Activated CD4-positive, CD25-positive, alpha-beta regulatory T cell treated with anti-CD3 and anti-CD28 coated beads, Interleukin-2, amount 50 U/mL, for 24 hours (primary cell): ENCODE measurements at places on chromosomes 3 and 15.

- ATAC-seq, result no peak
These were observed 38.0 kb downstream of the TMEM41A start for GRCh38 chr3:185460719-185461350.

DNA sequence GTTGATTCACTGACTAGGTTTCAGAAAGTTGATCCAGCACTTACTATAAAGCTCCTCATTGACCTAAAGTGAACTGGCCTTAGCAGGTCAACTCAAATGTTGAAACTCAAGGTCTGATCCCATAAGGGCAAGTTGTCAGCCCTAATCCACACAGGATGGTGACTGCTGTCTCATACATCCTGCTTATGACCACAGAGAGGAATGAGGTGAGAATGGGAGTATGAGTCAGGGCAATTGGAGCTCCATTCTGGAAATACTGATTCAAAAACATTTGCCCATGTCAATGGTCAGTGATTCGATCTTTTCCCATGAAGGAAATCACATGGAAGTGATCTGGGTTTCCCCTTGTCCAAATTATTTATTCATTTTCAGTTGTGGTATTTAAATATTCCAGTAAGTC lies 78.7 kb downstream of the ZNF385D start:
- no peak for ATAC-seq

- no peak for ATAC-seq
These were observed 217.3 kb downstream of the SNRPN start for GRCh38 chr15:25171856-25172687.

- no peak for ATAC-seq
These were observed 104.9 kb upstream of the FLNB start for GRCh38 chr3:57903124-57903890.

GRCh38 chr3:61718565-61718964 lies 157.2 kb downstream of the PTPRG start:
- ATAC-seq, result no peak

GRCh38 chr3:36891701-36892160 lies 53.1 kb downstream of the TRANK1 start:
- no peak for ATAC-seq

- peak; percentile 18 for ATAC-seq
These were observed 3.0 kb downstream of the ZNF770 start for GRCh38 chr15:34984889-34985630.

DNA sequence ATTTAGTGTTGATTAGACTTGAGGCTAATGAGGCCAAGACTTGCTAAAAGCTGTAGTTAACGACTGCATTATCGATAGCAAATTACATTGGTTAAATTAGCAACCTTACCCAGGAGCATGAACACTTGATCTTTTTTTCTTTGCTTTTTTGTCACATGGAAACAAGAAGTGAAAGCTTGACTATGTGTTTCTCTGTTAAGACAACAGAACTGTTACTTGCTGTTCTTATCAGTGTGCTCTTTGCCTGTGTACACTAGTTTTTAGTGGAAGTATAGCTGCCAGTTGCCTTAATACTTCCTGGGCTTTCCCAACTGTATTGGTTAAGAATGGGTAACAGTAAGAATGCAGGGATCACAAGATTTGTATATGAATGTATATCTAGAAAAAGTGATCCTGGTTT lies 625.5 kb downstream of the NAALADL2 start:
- ATAC-seq, result no peak

DNA sequence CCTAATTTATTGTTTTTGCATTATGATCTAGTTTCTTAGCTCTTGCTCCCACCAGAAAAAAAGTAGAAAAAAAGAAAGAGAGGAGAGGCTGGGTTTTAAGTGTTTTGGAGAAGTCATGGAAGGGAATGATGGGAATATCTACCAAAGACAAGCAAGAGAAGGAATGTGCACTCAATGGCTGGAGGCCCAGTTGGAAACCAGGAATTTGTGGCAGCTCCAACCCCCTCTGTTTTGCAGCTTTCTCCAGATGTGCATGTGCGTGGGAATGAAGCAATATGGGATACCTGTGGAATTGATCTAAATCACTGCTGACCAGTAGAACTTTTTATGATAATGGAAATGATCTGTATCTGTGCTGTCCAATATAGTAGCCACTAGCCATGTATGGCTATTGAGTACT lies 27.1 kb downstream of the EIF2AK4 start:
- ATAC-seq, result no peak

DNA sequence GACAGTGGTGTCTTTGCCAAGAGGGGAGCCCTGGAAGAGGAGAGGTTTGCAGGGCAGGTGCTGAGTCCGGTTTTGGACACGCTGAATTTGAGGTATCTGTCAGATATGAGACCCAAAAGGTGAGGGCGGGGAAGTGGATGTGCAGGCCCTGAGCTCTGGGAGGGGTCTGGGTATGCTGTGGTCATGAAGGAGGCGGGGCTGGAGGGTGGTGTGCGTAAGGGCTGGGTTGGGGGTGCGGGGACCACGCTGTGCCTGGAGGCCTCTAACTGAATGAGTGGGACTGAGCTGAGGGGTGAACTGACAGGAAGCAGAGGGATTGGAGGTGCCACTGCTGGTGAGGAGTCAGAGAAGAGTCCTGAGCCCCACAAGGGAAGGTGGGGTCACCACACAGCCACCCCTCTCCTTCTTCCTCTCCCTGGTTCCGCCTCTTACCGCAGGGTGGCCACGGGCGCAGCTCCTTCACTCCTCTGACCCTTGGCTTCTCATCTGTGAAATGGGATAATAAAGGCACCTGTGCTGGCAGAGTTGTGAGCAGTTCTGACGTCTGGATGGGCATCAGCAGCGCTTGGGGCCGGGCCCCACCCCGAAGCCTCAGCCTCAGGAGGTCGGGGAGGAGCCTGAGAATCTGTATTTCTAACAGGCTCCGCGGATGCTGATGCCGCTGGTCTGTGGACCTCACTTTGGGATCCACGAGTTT lies 28.8 kb downstream of the PSTPIP1 start:
- ATAC-seq, result no peak

- no peak for ATAC-seq
These were observed at the start of gene RAB6B for GRCh38 chr3:133895208-133896001. Gene RAB6B, minus strand, starts transcription at chr3:133895882. Its CDS starts 416 bp downstream, at chr3:133895466.

GRCh38 chr3:187292631-187293515 lies 1.3 kb upstream of the MASP1 start:
- ATAC-seq, result peak; percentile 27

GRCh38 chr3:113259196-113259595 lies 47.8 kb downstream of the BOC start:
- ATAC-seq, result no peak

- ATAC-seq, result no peak
These were observed 81.7 kb upstream of the UMPS start for GRCh38 chr3:124648551-124648950.

DNA sequence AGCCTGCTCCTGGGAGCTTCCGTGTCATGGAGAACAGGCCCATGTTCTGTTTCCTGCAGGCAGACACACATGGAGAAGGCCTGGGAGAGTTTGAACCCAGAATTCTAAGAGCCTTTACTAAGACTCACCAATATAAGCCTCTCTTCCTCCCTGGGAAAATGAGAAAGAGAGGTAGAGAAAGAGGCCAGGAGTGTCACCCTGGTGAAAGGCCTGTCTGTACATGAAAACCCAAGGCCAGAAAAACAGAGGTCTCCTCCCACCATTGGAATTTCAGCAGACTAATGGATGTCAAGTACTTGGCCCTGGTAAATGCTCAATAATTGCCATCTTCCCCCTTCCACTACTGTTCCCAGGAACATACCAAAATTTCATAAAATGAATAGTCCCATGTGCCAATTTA lies 117.6 kb downstream of the TOP2B start:
- ATAC-seq, result no peak

DNA sequence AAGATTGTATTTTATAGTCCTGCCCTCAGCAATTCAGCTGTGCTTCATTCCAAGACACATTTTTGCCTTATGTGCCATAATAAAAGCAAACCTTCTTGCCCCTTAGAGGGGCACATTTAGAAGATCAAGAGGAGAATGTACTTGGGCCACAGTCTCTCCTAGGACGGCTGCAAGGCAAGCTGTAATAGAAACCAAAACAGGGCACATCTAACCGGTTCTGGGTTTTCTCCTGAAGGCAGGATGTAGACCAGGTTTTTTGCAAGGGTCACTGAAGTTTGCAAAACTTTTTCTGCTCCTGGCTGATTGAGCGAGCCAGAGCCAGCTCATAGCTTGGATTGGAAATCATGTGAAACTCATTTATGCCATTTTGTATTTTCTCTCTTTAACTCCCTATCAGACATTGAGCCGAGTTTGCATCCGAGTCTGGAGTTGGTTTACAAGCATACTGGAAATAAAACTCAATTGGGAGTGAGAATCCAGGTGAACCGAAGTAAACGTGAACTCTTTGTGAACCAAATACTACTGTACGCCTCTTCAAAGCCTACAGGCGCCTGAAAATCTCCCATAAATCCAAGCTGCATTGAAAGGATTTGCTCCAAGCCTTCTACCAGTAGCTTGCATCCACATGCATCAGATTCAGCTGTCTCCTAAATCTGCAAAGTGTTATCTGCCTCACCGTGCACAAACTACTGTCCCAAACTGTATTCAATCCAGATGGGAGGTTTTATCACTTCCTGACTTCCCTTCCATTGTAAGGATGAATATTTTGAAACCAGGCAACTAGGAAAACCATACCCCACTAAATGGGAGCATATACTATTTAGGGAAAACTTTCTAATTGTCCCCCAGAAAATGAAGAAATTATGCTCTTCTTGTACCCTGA lies 60.9 kb upstream of the TSC22D2 start:
- no peak for ATAC-seq

GRCh38 chr3:189458528-189458927 lies 172.7 kb upstream of the TP63 start:
- ATAC-seq, result no peak

- no peak for ATAC-seq
These were observed 1504.4 kb upstream of the CADM2 start for GRCh38 chr3:83454353-83454752.

DNA sequence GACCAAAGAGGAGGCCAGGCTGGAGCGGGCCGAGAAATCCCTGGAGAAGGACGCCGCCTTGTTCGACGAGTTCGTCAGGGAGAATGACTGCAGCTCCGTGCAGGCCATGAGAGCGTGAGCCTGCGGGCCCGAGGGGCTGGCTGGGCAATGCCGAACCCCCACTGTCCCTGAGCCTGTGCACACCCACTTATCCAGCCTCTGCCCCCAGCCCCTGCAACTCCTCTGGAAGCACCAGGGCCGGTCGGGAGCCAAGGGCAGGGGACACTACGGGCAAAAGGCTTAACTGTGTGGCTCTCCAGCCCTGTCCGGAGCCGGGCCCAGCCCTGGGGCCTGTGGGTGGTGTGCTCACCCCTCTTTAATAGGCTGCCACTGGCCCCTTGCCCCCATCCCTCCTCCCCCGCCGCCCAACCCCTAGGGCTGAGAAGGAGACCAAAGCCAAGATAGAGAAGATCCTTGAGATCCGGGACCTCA lies 24.0 kb downstream of the CFAP100 start:
- no peak for ATAC-seq

GRCh38 chr15:66721501-66721937 lies 19.5 kb downstream of the SMAD6 start:
- ATAC-seq, result peak; percentile 27

GRCh38 chr3:99172736-99173657 lies 271.5 kb upstream of the DCBLD2 start:
- ATAC-seq, result no peak

DNA sequence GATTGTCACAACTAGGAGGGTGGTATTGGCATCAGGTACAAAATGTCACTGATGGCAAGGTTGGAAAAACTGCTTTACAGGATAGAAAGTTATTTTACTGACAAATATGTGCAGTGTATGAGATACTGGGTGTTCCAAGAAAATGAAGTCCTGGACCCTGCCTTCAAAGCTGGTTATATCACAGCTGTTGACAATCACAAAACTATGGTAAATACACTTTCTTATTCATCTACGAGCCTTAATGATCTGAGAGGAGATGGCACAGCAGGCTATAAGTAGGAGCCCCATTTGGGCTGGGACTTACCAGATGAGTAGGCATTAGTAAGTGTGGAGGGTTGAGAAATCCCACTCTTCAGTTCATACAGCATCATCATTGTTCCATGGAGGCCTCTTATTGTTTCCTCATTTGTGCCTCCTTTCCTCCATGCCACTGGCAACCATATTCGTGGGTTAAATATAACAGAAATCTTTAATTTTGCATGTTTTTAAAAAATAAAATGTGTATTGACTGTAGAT lies 66.9 kb downstream of the CMTM8 start:
- no peak for ATAC-seq

DNA sequence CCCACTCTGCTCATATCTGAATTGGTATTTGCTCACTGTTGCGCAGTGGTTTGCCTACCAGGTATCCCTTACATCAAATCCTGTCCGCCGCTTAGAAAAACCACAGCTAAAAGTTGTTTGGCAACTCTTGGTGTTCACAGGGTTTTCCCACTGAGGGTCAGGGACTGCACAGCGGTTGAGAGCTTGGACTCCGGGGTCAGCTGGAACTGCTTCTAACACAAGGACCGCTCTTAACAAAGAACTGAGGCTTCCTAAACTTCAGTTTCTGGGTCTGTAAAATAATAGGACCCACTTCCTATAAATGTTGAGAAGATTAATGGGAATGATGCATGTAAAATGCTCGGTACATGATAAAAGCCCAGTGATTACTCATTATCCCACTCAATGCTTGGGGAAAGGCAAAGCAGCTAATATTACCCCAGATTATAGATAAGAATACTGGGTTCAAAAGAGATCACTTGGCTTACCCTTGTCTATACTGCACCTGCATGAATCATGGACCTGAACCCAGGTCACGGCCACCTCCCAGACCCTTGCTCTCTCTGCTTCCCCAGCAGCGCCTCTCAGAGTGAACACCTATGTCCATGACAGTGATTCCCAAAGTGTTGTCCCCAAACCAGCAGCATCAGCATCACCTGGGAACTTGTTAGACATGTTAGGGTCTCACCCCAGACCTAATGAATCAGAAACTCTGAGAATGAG lies 36.1 kb downstream of the LIPC start:
- no peak for ATAC-seq

DNA sequence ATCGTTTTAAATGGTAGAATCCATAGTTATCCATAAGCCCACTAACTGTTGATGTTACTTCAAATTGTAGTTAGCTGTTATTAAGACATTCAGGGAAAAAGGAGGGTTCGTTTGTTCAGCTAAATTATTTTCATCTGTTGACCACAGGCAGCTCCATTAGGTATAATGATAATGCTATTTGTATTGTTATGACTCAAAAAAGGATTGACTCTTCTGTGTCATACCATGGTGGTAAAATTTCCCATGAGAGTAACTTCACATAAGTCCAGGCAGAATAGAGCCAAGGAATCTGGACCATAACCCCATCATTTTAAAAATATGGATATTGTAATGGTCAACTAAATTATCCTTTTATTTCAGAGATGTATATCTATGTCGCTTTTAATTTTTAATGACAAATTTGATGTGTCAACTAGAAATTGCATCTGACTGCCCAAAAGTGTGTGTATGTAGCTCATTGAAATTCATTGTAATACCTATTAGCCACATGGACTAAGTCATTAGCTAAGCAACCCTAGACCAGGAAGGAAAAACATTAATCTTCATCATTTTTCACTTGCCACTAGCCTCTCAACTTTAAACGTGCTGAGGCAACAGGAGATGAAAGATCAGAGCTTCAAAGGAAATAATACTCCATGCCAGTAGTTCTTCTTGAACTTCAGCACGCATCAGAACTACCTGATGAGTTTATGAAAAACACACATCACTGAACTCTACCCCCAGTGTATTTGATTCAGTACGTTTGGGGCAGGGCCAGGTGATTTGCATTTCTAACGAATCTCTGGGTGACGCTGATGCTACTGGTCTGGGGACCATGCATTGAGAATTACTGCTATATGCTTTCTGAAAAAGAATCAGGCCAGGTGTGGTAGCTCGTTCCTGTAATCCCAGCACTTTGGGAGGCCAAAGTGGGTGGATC lies 537.7 kb downstream of the UNC13C start:
- ATAC-seq, result no peak
